ENCODE measurements at places on chromosomes 4 and X.

DNA sequence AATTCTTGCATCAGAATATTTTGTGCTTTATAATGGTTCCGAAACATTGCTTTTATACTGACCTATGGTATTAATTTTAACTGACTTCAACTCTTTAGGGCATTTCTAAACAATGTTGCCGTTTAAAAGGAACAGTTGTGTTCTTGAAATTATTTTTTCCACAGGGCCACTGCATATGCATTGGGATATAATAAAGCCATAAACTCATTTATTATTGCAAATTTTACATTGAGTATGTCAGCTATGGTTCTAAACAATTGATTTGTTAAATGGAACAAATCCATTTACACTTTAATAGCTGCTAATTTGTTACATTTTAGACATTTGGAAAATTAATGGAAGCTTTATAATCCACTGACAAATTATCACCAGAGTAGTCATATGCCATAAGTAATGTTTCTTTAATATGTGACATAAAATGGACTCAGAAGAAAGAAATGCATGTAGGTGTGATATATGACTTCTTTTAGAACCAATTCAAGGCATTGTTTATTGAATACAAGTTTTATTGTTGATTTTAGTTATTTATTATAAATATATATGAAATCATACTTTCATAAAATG is 553.3 kb downstream of the TLL1 start:
- no peak for DNase-seq

- DNase-seq: no peak
Observed at GRCh38 chr4:56739066-56739777, 58.1 kb upstream of the HOPX start.

DNA sequence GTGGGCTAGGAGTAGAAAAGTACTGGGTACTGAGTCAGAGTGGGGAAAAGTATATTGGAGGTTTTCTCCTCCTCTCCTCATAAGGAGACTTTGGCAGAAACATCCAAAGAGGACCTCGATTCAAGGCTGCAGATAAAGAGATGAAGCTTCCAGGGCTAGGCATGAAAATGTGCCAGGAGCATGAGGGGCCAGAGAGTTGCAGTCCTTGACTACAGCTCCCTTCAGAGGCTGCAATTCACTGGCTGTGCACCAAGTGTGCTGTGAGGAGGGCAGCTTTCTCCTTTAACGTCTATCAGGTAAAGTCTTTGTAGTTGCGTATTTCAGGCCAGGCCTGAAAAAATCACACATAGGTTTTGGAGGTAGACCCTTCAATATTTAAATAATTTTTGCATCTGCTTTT is 174.9 kb upstream of the VEGFC start:
- no peak for DNase-seq

DNA sequence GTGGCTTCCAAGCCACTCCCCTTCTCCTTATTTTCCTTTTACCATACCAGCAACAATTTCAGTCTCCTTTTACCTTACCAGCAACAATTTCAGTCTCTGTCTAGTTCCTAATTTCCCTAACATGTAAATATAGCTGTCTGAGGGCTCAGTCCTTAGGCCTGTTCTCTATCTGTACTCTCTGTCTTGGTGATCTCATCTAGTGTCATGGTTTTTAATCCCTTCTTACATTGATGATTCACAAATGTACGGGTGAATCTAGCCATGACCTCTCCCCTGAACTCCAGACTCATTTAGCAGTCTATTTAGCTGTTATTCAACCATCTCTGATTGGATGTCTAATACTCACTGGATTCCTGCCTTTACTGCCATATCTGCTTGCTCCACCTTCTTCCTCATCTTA is 7.2 kb downstream of the IL15 start:
- peak; percentile 69 for DNase-seq

DNA sequence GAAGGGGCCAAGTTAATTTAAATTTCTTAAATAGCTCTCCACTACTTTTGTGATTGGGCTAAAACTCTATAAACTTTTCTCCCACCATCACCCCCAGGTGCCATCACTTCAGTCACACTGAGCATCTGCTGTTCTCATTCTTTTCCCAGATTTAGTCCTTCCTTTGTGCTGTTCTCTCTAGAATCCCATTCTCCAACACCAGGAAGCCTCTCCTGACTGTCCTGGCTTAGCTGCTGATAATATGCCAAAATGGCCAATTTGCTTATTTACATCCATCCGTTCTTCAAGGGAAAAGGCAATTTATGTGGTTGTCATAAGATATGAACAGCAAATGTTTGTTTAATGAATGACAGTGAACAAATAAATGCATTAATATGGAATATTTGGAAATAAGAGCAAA is 44.1 kb downstream of the FGFBP1 start:
- no peak for DNase-seq

GRCh38 chr4:23333946-23334878 is 555.6 kb downstream of the PPARGC1A start:
- DNase-seq: peak; percentile 23

GRCh38 chrX:66504481-66504880 is 134.4 kb downstream of the EDA2R start:
- DNase-seq: no peak

DNA sequence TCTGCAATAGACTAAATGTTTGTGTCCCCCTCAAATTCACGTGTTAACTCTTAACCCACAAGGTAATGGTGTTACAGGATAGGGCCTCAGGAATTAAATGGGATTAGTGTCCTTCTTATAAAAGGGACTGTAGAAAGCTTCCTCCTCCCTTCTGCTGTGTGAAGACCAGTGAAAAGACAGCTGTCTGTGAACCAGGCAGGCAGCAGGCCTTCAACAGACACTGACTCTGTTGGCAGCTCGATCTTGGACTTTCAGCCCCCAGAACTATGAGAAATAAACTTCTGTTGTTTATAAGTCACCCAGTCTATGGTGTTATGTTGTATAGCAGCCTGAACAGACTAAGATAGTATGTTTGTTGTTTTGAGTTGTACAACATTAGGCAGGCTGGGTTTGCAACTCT is 208.1 kb downstream of the GBA3 start:
- DNase-seq: no peak

GRCh38 chr4:6329478-6330383 is 60.1 kb downstream of the WFS1 start:
- no peak for DNase-seq

DNA sequence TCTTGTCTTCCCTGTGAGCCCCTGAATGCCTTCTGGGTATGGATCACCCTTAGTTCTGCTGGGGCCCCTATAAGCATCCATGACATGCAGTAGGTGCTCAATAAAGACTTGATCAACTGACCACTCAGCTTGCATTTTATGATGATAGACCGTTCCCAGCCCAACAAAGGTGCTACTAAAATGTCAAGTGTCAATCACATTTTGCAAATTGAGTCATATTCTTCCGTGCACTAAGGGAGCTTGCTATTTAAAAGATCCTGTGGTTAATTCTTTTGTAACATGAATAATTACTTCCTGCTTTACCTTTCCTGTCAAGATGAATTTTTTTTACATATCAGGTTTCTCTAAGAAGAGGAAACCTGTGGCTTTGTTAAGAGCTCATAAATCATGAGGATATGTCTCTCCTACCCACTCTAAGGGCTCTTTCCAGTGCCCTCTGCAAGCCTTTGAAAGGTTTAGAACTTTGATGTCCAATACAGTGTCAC is 47.6 kb downstream of the SH3KBP1 start:
- no peak for DNase-seq

All from brain microvascular endothelial cell (primary cell).